ENCODE measurements at places on chromosomes 12 and 14. TPM values are rescaled to one million over a fixed set of nuclear protein-coding genes. Genes with fewer than 3 reads are reported as not detected.
A peak's percentile ranks its signal among the peaks of the same experiment; 100 is the strongest.

GPR132 gene
- 0.69 TPM for total RNA-seq

- DNase-seq, result no peak
Observed at GRCh38 chr14:79483477-79484388, 727.6 kb downstream of the DIO2 start.

DNA sequence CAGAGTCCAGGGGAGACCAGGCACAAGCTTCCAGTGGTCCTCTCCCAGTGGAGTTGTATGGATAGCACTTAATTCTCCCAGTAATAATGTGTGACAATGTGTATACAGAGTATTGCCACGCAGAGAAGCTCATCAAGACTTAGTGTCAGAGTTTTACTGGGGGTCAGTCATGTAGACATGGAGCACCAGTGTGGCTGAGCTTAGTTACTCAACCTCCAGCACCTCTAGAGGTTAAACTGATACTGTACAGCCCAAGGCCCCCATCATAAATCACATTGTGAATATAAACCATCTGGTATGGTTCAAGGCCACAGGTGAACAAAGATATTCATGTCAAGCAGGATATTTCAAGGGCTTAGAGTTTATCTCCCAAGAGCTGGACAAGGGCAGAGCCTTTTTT, 378.1 kb upstream of the TMPO start:
- no peak for DNase-seq

- no peak for DNase-seq
Observed at GRCh38 chr12:2142068-2142467, 89.3 kb downstream of the CACNA1C start.

DNA sequence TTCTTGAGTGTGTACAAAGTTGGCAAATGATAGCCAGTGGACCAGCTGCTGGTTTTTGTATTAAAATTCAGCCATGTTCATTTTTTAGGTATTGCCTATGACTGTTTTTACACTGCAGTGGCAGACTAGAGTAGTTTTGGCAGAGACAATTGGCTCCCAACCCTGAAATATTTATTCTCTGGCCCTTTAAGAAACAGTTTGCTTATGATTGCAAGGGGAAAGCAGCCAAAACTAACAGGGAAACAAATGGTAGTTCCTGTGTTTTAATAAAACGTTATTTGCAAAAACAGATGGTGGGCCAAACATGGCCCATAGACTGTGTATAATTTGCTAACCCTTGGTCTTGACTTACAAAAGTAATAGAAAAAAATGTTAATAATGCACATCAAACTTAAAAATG, 110.2 kb downstream of the ALX1 start:
- no peak for DNase-seq

ST8SIA1 gene
- 5.3 TPM for total RNA-seq

GRCh38 chr14:77467801-77468200, 9.9 kb downstream of the AHSA1 start:
- no peak for DNase-seq

CLEC9A gene
- total RNA-seq, result not detected

DNA sequence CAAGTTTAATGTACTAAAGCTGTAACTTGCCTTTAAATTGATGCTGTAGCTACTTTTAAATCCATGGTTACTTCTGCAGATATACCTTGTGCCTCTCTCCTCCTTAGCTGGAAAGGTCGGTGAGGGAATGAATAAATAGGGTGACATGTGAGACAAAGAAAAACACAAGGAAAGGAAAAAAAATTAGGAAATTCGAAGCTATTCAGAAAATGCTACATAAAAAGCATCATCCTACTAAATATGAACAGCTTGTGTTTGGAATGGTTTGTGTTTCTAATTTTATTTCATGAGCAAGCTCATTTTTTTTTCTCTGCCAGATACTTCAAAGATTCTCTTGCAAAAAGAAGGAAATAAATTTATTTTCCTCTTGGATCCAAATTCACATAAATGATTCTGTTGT, 186.3 kb upstream of the NUDT4 start:
- no peak for DNase-seq

DNA sequence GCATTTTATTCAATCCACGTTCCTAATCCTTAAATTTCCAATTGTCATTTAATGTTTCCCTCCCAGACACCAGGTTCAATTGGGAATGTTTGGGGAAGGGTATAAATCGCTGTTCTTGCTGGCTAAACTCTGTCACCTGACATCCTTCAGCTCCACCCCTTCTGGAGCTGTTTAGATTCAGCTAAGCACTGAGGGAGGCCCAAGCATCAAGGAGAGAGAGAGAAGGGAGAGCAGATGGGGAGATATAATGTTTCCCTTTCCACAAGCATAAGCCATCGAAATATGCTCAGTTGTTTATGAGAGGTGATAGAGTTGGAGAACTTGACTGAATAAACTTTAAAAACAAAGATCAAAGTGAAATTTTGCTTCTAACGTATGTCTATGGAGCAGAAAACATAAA, 1.8 kb downstream of the ABCC9 start:
- DNase-seq, result no peak

POTEG gene
- not detected for total RNA-seq

ACOT6 gene
- total RNA-seq, result not detected

DNA sequence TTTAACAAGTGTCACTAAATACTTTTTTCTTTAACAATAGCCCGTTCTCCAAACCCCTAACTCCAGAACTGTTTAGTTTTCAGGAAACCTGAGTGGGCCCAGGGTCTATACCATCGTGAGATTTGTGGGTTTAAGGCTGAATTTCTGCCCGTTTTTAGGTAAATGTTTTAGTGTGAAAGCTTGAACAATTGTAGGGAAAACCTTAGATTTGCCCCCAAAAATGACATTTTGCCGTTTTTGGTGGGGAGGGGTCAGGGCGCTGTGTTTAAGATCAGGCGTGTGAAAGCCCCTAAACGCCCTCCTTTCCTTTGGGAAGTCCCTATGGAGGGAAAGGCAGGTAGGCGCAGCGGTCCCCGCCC, 320 bp upstream of the PRPF39 start:
- no peak for DNase-seq

MANSC1 gene
- total RNA-seq, result 30.7 TPM

MYH7 gene
- total RNA-seq, result not detected

PRB2 gene
- total RNA-seq, result not detected

CCDC38 gene
- total RNA-seq, result not detected

CBLN3 gene
- 1.9 TPM for total RNA-seq

DNA sequence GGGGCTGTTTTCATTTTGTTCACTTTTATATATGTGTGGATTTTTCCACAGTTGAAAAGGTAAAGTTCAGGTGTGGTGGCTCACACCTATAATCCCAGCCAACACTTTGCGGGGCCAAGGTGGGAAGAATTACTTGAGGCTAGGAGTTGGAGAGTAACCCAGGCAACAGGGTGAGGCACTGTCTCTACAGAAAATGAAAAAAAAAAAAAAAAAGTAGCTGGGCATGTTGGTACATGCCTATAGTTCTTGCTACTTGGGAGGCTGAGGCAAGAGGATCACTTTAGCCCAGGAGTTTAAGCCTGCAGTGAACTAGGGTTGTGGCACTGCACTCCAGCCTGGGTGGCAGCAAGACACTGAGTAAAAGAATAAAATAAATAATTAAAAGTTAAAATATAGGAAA, 326.5 kb downstream of the NAV3 start:
- no peak for DNase-seq

DNA sequence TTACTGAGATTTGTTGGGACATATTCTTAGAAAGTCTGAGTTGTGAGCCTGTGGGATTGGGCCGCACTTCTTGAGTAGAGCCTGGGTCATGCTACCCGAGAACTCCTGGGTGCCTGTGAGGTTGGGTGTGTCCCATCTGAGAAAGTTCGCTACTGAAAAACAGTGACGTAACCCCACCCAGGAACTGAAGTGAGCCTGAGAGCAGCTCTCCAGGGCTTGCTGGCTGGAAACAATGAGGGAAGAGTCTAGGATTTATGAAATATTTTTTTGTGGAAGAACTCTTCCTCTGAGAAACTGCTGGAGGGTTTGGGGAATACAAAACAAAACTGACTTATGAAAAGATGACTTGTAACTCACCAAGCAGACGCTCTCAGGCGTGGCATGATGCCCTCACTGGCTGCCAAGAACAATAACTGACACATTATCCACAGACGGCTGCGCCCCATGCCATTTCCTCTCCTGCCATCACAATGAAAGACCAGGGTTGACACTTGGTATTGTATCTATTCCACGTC, 69.2 kb downstream of the RASSF3 start:
- DNase-seq, result no peak

- no peak for DNase-seq
Observed at GRCh38 chr14:50831726-50832168, 785 bp upstream of the NIN start.

DNA sequence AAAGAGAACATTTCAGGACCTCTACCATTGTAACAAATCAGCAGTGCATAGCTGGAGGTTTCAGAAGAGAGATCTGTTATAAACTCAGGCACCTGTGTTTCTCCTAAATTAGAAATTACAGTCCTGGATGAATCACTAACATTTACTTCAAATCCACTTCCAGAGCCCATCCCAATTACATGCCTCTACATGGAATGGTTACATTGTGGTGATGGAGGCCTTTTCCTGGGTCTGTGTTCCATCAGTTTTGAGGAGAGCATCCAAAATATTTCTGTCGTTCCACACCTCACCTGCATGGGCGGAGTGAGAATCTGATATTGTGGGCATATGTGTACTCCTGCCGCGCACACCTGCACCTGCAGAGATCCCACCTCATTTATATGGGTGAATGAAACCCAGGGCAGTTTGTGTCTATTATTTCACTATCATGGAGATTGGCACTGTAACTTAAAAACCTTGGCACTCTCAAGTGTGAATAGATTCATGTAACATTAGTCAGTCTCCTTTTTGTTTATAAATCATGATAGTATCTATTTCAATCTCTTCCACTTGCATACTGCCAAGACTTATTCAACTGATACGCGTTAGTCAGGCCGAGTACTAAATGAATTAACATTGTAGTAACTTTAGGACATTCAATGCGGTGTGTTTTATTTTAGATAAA, 215.1 kb upstream of the FAR2 start:
- no peak for DNase-seq

DNA sequence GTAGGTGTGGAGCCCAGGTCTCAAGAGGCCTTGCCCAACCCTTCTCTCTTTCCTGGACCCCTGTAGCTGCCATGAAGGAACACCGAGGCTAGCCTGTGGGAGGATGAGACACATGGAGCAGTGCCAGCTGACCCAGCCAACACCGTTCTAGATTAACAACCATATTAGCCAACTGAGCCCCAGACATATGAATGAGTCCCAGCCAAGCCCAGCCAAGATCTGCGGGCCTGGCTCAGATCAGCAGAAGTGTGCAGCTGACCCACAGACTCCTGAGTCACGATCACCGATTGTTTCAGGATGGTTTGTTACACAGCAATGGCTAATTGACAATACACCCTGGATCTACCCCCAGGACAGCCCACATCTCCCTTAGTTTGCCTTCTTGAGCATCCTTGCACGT, 82.1 kb downstream of the NTF3 start:
- DNase-seq, result peak; percentile 6

- no peak for DNase-seq
Observed at GRCh38 chr14:100846309-100846859, 20.5 kb downstream of the MEG3 start.

GRCh38 chr14:104830781-104831180, 29.9 kb downstream of the ZBTB42 start:
- no peak for DNase-seq

Data from progenitor cell of endocrine pancreas (in vitro differentiated cells).